ENCODE measurements at places on chromosomes 6 and 20. TPM values are rescaled to one million over a fixed set of nuclear protein-coding genes. Genes with fewer than 3 reads are reported as not detected.

GRCh38 chr6:42370323-42370985 is 81.3 kb downstream of the TRERF1 start:
- DNase-seq: no peak

DNA sequence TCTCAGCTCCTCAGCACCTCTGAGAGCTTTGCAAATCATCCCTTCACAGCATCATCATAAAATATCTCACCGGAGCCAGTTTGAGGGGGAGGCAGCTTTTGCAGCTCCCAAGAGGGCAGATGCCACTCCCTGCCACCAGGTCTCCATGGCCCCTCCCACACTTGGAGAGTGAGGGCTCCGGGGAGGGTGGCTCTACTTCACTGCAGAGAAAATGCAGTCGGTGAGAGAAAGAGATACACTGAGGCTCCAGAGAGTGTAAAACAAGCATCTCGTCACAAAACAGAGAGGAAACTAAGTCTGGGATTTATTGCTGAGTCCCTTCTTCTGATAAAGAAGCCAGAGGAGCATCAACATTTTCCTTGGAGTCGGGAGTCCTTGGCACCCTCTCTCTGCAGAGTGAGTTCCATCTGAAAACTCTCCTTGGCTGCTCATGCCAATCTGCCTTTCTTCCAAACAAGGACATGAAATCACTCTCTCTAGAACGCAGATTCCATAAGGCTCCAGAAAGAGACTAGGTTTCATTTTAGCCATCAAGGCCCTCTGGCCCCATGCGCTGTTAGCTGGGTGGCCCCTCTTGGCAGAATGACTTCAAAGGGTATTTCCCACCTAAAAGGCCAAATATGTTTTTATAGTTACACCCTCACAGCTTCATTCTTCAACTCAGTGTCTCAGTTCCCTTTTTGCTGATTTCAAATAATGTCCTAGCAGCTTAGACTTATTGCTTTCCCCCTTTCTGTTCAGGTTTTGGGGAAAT is 70.6 kb upstream of the F13A1 start:
- no peak for DNase-seq

DNA sequence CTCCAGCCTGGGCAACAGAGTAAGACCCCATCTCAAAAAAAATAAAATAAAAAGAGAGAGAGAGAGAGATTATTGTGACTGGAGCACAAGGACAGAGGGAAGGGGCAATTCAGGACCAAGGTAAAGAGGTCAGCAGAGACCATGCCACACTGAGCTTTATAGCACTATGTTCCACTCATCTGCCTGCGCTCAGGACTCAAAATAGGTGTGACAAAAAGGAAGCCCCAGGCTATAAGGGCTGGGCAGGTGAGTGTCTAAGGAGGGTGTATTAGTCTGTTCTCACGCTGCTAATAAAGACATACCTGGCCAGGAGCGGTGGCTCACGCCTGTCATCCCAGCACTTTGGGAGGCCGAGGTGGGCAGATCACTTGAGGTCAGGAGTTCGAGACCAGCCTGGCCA is 23.1 kb upstream of the SRSF6 start:
- DNase-seq: no peak

DNA sequence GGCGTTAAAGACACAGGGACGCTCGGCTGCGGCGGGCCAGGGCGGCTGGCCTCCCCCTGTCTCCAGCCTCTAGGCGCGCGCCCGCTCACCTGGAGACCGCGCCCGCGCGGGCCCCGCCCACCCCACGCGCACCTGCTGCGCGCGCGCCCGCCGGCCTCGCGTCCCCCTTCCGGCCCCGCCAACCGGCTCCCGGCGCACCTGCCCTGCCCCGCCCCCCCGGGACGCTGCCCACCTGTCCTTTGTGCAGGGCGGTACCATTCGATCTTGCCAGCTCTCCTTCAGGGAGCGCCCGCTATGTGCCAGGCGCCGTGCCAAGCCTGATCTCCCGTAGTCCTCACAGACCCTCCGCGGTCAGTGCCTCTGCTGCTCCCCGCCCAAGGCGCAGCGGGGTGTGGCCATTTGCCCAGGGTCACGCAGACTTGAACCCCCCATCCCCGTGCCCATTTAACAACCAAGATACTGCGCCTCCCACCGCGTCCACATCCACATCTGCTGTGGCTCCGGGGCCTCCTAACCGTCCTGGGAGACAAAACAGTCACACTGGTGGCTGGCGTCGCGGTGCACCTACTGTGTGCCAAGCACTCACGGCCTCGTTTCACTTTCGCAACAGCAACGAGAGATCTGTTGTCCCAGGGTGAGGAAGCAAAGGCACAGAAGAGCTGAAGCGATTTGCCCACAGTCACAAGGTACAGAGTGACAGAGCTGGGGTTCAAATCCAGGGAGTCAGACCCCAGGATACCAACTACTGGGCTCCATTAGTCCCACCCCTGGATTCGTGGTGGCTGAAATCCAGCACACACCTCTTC is 48.1 kb downstream of the NOL4L start:
- DNase-seq: no peak

DNA sequence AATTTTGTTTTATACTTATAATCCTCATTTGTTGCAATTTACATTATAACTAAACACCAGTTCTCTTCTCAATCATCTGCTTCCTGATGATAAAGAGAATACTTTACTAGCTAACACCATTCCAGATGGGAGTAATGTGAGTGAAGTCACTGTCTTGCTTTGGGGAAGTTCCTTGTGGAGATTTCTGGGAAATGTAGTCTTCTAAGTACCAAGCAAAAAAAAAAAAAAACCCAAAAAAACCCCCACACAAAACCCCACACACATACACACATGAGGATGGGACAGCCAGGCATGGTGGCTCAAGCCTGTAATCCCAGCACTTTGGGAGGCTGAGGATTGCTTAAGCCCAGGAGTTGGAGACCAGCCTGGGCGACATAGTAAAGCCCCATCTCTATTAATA is 2.2 kb upstream of the SNPH start:
- DNase-seq: no peak

- no peak for DNase-seq
These were observed 168.0 kb upstream of the LRFN2 start for GRCh38 chr6:40755046-40755681.

- DNase-seq: no peak
These were observed 14.3 kb downstream of the CUL9 start for GRCh38 chr6:43196337-43196736.

DNA sequence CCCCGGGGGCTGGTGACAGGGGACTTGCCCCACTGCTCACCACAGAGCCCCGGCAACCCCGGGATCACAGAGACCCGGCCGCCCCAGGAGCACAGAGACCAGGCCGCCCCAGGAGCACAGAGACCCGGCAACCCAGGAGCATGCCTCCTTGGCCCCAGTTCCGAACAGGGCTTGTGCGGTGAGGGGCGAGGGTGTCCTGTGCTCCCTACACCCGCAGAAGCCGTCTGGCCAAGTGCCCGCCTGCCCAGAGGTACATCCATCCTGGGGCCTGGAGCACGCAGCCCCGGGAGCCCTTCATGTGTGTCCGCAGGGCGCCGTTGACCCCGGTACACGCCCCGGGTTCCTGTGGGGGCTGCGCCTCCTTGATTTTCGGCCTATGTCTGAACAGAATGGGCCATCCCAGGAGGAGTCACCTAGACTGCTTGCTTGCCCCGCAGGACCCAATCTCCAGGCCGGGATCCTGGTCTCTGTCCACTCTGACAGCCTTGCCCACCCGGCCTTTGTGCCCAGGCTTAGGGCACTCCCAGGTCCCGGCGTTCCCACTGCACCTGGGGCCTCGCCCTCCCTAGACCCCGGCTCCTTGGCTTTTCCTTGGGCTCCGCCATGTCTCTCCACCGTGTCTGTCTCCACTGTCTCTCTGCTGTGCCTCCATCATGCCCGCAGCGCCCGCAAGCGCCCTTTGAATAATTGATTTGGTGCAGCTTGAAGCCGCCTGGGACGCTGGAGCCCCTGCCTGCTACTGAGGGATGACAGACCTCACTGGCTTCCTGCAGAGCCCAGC is 219.8 kb downstream of the ERMARD start:
- DNase-seq: no peak

- DNase-seq: no peak
These were observed 75.8 kb downstream of the PLCB4 start for GRCh38 chr20:9144643-9145042.

DNA sequence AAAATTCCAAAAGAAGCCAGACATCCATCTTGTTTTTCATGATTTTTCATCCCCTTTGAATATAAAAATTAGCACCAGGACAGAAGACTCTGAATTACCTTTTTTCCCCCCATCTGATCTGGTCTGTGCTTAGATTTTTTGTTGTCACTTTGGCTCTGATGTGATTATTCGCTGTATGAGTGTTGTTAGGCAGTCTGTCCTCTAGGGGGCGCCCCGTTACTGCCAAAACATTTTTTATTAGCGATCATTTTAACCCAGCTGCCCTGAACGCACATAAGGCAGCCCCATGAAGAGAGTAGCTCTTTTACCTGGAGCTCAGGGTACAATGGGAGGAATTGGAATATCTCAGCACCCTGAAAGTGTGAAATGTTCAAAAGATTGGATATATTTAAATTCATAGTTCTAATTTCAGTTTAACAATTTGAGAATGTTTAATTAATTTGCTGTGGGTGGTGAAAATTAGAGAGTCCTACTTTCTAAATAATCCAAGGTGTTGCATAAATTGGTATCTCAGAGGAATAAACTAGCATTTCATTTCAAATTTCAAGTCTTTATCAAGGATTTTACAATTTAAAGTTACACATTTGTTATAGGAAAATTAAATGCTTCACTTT is 60.8 kb downstream of the PRPH2 start:
- DNase-seq: peak; percentile 66

GRCh38 chr6:154202339-154202738 is 154.3 kb downstream of the IPCEF1 start:
- DNase-seq: no peak

DNA sequence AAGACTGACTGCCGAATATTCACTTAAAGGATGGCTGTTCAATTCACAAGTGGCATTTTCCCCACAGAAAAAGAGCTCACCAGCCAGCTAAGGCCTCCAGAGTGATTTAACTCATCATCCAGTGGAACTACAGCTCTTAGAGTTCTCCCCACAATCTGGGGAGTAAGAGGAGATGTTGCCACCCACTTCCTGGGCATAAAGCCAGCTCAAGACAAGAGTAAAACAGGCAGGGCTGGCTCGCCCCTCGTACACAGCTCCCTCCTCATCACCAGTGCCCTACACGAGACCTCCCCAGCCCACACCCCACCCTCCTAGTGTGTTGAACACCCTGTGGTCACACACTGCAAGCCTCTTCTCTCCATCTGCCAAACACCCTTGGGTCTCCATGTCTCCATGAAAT is 47.2 kb upstream of the IPCEF1 start:
- DNase-seq: no peak

- DNase-seq: no peak
These were observed 114.6 kb upstream of the TCF21 start for GRCh38 chr6:133774356-133774755.

- no peak for DNase-seq
These were observed 16.4 kb upstream of the POLR1H start for GRCh38 chr6:30044630-30045029.

DNA sequence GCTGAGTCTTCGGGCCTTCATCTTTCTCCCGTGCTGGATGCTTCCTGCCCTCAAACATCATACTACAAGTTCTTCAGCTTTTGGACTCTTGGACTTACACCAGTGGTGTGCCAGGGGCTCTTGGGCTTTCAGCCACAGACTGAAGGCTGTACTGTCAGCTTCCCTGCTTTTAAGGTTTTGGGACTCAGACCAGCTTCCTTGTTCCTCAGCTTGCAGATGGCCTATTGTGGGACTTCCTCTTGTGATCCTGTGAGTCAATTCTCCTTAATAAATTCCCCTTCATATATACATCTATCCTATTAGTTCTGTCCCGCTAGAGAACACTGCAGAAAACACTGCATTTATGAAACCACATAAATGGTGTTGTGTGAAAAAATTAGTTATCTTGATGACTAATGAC is 13.9 kb upstream of the BCLAF1 start:
- no peak for DNase-seq

Gene FAM83D
- 5.9 TPM for polyA plus RNA-seq

Gene PRSS16
- 0.32 TPM for polyA plus RNA-seq

Gene RHAG
- 0.55 TPM for polyA plus RNA-seq

Gene FOXA2
- not detected for polyA plus RNA-seq

Gene BANF2
- polyA plus RNA-seq: not detected

Gene SGK2
- 0.26 TPM for polyA plus RNA-seq

Gene WFDC2
- 0.96 TPM for polyA plus RNA-seq

Gene MLIP
- 47.7 TPM for polyA plus RNA-seq

Gene HLA-DPB1
- 4.8 TPM for polyA plus RNA-seq

Gene LY6G5C
- 5.1 TPM for polyA plus RNA-seq

Gene RAET1L
- not detected for polyA plus RNA-seq

Gene HLA-DOA
- polyA plus RNA-seq: 6.3 TPM

Gene BPIFB1
- polyA plus RNA-seq: not detected

Gene LZTS3
- polyA plus RNA-seq: 3.2 TPM
